ENCODE measurements at places on chromosomes 13 and 19.
A peak's percentile ranks its signal among the peaks of the same experiment; 100 is the strongest.

DNA sequence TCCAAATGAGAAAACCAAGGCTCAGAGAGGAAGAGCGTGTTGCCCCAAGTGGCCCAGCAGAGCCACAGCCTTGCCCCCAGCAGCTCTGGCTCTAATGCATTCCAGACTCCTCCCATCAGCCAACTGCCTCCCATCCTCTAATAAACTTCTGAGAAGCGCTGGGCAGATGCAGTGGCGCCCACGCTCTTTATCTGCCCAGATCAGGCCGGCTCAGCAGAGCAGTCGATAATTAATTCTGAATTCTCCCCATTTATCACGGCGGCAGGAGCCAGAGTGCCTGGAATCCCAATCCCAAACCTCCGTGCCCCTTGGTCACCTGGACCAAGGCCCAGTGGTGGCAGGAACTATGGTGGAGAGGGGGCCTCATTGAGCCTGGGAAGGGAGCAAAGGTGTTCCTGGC, 13.9 kb downstream of the TINCR start:
- DNase-seq: no peak

- no peak for DNase-seq
Measured at GRCh38 chr13:76723551-76724232, 162.5 kb downstream of the KCTD12 start.

DNA sequence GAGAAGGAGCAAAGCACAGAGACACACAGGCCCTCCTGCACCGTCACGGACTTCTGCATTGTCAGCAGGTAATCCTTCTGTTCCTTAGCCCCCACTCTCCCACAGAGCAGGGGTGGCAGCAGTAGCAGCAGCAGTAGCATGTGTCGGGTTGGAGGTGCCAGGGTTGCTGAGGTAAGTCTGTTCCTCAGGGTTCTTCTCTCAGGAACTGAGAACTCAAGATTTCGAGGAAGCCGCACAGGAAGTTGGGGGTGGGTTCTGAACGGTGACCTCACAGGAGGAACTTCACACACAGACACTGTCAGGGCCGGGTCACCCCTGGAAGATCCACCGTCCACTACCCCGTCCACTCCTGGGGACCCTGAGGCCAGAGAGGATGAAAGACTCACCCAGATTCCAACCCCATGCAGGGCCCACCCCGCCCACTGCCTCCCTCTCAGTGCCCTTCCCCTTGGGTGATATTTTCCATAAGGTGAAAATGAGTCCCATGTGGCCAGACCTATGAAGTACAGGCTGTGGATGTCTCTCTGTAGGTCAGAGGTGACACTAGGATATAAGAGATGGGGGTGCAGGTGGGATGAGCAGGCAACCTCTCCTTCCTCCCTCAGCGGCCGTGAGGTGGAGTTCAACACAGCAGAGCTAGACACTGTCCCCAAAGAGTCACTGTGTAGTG, at the start of gene SIGLEC12:
Gene SIGLEC12, minus strand, starts transcription at position 207 of the 670 bp plus-strand sequence. Its CDS starts 67 bp downstream, at position 140.
- peak; percentile 33 for DNase-seq

GRCh38 chr19:32098968-32099367, 246.4 kb upstream of the ZNF507 start:
- no peak for DNase-seq

DNA sequence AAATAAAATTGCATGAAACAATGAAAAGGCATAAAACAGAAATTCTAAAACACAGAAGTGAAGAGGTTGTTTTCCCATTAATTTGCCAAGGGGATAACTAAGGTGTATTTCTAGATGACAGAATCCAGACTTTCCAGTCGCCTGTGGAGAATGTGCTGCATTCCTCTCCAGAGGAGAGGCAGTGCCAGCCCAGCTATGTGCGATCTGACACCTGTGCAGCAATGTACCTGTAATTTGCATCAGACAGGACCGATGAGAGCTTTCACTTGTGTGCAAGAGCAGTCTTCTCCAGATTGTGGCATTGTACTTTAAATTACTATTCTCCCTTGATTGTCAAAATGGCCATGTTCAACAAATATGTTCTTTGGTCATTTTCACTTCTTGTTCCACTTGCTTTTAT, 1037.9 kb downstream of the EFNB2 start:
- no peak for DNase-seq

GRCh38 chr19:7986321-7987113, 18.9 kb downstream of the ELAVL1 start:
- no peak for DNase-seq

DNA sequence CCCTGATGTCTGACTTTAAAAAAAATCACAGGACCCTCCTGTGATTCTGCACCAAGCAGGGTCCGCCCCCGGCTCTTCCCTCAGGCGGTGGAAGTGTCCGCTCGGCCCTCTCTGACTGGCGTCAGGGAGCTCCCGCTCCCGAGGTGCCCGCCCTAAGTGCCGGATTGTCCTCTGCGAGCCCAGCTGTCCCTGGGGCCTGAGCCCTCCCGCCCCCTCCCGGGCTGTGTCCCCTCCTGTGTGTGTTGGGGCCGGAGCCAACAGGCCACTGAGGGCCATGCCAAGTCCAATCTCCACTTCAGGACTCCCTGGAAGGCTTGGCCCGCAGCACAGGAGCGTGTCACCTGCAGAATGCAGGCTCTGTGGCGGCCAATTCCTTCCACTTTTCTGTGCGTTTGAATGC, 25.4 kb downstream of the MAP2K2 start:
- no peak for DNase-seq

DNA sequence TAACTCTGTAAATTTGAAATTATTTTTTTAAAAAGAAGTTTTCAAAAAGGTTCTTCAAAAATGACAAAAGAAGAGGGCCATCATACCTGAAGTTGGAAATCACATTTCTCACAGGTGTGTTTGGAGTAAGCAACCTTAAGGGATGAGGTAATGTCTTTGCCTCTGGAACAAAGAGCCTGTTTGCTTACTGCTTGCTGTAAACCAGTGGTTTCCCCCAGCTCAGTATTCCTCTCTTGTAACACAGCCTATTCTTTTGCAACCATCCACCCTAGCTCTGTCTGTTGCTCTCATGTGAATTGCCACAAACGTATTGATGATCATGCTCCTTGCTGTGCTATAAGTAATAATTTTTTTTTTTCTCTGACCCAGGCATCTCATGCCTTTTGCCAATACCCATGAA, 38.1 kb downstream of the UCHL3 start:
- DNase-seq: no peak

DNA sequence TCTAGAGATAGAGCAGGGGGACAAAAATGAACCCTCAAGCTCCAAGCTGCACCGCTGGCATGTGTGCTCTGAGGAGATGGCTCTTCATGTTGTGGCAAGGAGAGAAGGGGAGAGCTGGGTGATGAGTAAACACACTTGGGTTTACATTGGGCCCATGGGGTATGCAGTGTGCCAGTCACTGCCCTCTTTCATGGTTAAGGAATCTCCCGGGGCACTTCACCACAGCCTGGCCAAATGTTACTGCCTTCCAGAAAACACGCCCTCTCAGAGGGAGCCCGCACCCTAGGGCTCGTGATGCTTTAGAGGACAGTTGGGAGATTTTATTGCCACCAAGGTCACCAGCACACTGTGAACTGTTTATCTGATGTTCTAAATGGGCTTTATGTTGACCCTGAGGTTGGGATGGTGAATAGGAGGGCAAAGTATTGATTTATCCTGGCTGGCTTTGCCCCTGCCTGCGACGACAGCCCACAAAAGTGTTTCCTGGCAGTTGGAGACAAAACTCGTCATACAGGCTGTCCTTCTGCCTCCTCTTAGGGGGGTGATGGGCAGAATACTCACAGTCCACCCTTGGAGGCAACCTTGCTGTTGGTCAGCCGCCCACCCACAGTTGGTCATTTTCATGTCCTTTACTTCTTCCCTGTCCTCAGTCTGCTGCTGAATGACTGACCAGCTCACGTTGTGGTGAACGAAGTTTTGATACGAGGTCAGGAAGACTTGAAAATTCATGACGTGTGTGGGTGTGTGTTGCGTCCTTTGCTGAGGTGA, 156.9 kb downstream of the STK24 start:
- DNase-seq: no peak

DNA sequence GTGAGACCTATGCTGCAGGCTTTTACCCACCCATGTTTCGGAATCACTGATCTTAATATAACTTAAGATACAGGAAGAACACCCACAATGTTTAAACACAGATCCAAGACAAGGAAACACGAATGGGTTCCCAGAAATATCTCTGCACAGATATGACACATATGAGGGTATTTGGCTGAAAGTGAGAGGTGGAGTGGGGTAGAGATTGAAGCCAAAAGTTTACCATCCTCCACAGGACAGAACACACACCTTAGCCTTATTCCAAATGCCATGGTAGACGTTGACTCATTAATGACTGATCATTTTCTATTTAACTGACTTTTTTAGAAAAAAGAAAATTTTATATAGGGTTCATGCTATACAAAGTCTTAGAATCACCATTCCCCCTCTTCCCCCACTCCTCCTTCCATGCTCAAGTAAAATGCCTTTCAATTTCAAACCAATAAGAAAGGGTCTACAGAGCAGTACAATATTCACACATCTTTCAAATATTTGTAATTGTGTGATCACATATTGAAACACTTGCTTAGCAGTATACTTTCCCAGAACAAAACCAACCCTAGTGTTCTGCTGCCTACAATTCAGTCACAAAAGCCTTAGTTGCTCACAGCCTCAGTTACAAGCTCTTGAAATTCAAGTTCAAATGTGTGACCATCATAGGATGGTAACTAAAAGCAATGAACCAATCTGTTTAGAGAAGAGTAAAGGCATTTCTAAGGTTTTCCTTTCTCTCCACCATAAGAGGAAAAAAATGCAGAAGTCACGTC, 11.8 kb upstream of the DOCK9 start:
- no peak for DNase-seq

- no peak for DNase-seq
Measured at GRCh38 chr13:50396001-50396400, 380.8 kb downstream of the KCNRG start.

DNA sequence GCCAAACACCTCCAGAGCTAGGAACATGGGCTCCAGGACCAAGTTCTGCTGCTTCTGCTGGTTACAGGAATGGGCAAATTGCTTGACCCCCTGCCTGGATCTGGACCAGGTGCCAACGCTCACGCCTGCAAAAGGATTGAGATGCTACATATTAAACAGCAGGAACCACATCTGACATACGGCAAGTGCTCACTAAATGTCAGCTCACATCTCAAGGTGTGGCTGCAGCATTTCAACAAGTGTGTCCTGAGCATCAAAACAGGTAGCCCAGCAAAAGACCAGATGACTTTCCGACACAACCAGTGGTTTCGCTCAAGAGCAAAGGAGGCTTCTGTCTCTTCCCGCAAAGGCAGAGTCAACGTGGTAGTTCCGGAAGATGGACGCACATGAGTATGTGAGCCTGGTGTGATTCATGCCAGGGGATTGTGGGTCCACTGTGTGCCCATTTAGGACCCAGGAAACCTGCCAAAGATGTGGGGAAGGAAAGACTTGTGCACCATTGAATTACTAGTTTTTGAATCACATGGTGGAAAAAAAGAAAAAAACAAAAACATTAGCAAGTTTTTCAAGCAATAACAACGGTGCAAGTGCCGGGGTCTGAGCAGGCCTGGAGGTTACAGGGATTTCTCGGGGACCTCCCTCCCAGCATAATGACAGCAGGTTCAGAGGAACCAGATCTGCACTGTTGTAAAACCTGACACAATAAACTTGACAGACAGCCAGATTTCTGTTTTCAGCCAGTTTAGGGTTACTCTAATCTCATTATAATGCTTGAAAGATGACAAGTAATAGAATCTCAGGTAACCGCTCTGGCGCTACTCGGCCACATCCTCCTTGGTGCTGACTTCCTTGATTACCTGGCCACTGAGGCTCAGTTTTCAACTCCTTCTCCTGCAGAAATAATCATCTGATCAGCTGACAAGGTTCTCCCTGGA, 77.9 kb downstream of the SOX1 start:
- no peak for DNase-seq

GRCh38 chr13:89843621-89844020, 1503.9 kb upstream of the MIR17HG start:
- DNase-seq: no peak

- no peak for DNase-seq
Measured at GRCh38 chr19:32404933-32405430, 588 bp upstream of the DPY19L3 start.

- DNase-seq: no peak
Measured at GRCh38 chr13:91240341-91240740, 107.1 kb upstream of the MIR17HG start.

DNA sequence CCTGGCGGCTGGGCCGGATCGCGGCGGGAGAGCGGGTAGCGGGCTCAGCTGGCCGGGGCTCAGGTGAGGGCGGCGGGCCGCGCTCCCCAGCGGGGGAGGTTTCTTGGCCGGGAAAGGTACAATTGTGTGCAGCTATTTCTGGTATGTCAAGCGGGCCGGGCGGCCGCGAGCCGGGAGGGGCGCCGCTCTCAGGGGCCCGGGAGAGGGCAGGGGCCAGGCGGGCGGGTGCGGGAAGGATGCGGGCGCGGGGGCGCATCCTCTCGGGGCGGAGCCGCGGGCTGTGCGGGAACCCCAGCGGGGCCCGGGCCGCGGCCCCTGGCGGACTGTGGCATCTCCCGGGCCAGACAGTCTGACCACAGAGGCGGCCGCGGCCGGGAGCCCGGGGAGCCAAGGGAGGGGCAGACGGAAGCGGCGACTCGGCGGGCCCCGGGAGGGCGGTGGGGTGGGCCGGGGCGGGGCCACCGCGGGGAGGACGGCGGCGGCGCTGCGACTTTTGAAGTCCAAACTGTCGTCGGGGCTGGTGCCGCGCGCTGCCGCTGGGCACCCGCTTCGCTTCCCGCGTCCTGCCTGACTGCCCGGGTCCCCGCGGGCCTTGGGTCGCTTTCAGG, at the start of gene LMO7:
Gene LMO7, plus strand, starts transcription at position 503 of the 608 bp plus-strand sequence. CDS start 328 bp downstream, outside the sequence.
- peak; percentile 3 for DNase-seq

DNA sequence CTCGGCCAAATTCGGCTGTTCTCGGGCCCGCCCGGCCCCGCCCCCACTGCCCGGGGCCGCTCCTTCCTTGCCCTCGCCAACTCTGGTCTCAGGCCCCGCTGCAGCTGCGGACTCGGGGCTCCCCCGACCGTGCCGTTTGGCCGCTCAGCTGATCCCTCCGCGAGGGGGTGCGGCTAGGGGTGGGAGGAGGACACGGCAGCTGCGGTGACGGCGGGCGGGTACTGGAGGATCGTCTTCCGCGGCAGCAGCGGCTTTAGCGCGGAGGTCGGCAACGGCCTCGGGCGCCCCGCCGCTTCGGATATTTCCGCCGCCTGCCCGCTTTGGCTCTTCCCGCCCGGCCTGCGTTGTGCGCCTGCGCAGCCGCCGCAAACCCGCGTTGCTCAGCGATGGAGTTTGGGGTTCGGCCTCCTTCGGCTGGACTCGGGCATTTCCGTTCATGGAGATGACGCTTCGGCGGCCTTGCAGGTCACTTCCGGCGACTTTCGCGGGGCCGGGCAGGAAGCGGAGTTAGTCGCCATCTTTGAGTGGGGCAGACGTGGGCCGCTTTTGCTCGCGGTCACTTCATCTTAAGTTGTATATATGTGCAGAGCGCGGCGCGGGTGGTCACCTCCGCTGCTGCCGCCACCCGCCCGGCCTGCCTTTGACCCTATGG, 338 bp upstream of the UBE2M start:
- DNase-seq: peak; percentile 99
